ENCODE measurements at places on chromosomes 11 and 22.

- peak; percentile 94 for DNase-seq
These were observed 76.7 kb upstream of the WNT7B start for GRCh38 chr22:46053563-46054090.

GRCh38 chr11:116461789-116462188 lies 311.0 kb downstream of the BUD13 start:
- no peak for DNase-seq

DNA sequence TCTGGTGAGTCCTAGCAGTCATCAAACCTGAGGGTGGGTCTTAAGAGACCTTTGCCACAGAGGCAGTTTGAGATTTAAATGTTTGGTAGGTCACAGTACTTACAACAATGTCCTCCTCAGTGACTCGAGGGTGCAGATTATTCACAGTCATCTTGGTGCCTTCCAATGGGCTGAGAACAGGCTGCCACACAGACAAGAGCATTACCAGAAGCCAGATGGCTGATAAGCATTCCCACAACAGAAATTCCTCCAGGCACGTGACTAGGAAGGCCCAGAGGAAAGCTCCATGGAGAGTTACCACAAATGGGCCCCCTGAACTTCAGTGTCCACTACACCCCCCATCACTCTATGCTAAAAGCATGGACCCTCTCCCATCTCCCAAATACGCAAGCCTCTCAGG lies 19.2 kb downstream of the POLDIP3 start:
- no peak for DNase-seq

GRCh38 chr11:92453055-92453454 lies 228.4 kb downstream of the FAT3 start:
- no peak for DNase-seq

DNA sequence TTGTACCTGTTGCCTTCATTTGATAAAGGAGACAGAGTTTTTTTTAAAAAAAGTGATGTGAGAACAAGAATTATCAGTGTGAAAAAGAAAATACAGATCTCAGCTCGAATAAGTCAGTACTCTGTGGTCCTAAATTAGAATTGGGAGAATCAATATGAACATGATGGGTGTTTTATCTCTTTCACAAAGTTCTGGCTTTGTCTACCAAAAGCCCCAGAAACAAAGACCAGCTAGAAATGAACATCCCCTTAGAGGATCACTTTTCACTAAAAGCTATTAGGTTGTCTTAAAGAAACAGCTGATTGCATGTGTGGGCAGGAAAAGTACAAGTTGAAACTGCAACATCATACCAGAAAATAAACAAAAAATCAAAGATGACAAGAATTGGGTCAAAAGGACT lies 8.4 kb upstream of the ST14 start:
- no peak for DNase-seq

- DNase-seq = no peak
These were observed 79.7 kb downstream of the MAML2 start for GRCh38 chr11:96263238-96263763.

GRCh38 chr11:86447763-86448480 lies 73.2 kb downstream of the CCDC81 start:
- no peak for DNase-seq

GRCh38 chr11:76716268-76716667 lies 45.7 kb upstream of the LRRC32 start:
- no peak for DNase-seq

- no peak for DNase-seq
These were observed 11.6 kb downstream of the TCIRG1 start for GRCh38 chr11:68050371-68050841.

DNA sequence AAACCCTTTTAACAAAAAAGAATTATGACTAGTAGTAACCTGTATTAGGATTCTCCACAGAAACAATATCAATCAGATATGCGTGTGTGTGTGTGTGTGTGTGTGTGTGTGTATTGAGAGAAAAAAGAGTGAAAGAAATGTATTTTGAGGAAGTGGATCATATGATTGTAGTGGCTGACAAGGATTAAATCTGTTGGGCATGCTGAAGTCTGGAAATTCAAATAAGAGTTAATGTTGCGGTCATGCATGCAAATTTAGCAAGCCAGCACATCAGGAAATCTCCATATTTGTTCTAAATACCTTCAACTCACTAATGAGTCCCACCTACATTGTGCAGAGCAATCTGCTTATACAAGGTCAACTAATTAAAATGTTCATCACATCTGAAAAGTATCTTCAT lies 46.8 kb upstream of the IGLL5 start:
- DNase-seq = no peak

GRCh38 chr22:23102776-23103175 lies 32.5 kb downstream of the GNAZ start:
- DNase-seq = no peak

DNA sequence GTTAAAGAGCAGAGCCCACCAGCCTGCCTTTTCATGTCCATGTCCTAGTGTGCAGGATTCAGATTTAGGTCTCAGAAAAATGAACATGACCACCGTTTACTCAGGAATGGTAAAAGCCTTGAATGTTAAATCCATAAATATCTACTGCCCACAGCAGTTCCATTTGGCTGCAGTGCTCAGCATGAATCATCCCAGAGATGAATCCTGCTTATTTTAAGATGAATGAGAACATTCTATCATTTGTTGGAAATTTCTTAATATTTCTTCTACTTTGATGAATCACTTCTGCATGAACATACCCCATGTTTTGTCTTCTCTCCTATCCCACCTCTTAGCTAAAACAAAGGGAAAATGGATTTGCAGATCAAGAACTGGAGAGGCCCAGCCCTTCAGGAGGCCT lies 47.5 kb upstream of the AQP11 start:
- DNase-seq = no peak

DNA sequence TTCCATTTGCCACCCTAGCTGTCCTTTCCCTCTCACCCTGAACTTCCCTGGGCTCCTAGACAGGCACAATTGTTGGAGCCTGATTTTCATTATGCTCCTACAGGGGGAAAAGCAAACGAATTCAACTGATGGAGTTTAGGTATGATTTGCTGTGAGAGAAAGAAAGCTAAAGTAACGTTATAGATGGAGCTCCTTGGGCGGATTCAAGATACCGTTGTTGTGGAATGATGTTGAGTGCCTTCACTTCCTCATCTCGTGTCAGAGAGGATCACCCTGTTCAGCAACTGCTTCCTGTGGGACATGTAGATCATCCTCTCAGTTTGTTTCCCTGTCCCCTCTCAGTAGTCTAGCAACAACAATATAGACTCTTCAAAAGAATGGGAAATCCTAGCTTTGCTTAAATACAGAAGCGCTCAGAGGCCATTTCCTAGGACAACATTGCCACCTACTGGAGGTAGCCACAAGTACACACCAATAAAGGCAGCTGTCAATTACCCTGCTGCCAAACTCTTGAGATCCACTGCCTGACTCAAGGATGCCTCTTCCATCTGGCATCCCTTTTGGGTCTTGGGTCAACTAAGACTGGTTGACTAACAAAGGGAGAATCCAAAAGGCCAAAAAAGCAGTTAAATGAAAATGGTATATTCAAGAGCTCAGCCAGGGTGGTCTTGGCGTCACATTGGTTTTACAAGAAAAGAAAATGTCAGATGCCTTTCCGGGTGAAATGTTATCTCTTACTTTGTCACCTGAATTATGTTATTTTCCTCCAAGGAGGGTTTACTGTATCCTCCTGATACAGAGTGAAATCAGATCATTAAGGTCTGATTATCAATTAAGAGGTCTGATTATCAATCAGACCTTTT lies 13.5 kb upstream of the DTX4 start:
- peak; percentile 66 for DNase-seq

DNA sequence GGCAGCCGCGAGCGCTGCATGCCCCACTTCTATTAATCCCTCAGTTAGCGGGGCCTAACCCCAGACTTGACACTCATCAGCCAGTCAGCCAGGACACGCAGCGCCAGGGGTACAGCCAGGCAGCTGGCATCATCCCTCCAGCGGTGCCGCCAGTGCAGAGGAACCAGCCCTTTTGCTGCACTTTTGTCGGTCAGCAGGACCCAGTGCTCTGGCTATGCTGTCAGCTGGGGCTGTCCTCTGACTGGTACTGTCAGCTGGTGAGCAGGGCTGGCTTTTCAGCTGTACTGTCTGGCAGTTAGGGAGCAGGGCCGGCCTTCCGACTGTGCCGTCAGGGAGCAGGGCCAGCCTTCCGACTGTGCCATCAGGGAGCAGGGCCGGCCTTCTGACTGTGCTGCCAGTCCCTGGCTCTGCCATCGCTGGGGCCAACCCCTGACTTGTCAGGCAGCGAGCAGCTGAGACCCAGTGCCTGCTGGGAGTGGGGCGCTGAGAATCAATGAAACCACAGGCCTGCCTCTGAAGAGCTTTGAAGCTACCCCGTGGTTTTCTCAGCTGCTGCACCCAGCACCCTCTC lies 115.4 kb downstream of the KIAA1671 start:
- DNase-seq = peak; percentile 86

DNA sequence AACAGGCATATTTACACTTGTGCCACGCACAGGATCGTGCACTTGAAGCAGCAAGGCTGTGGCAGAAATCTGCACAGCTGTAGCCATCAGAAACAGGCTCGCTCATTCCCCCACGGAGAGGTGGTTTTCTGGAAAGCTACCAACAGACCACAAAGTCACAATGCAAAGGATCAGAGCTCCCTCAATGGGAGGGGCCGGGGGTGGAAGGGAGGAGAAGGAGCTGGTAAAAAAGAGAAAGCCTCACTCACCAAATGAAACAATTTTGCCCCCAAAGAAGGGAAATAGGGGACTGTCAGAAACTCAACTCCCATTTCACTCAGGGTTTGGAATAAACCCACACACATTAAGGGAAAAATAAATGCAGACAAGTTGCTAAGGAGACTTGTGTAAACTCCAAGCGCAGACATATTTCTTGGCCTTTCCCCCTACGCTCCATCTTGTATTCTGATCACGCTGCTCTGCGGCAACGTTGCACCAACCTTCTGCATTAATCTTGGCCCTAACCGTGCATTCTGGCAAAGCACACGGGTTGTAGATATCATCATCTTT lies 43.2 kb upstream of the BLID start:
- peak; percentile 9 for DNase-seq

DNA sequence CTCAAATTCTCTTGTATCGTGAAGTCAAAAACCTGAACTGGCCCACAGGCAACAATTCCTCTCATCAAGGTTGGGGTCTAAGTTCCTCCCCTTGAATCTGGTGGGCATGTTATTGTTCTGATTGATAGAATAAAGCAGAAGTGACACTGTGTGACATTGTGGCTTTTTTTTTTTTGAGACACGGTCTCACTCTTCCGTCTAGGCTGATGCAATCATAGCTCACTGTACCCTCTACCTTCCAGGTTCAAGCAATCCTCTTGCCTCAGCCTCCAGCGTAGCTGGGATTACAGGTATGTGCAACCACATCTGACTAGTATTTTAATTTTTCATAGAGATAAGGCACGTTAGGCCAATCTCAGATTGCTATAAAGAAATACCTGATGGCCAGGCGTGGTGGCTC lies 8.9 kb upstream of the PELI3 start:
- DNase-seq = no peak

- no peak for DNase-seq
These were observed 1.6 kb downstream of the RNF141 start for GRCh38 chr11:10539339-10539738.

GRCh38 chr22:49647627-49648026 lies 180.0 kb downstream of the BRD1 start:
- DNase-seq = no peak
